Ascending aorta (tissue), 2 donors: ENCODE measurements at places on chromosomes 1 and 21.
A peak's percentile ranks its signal among the peaks of the same experiment; 100 is the strongest.

DNA sequence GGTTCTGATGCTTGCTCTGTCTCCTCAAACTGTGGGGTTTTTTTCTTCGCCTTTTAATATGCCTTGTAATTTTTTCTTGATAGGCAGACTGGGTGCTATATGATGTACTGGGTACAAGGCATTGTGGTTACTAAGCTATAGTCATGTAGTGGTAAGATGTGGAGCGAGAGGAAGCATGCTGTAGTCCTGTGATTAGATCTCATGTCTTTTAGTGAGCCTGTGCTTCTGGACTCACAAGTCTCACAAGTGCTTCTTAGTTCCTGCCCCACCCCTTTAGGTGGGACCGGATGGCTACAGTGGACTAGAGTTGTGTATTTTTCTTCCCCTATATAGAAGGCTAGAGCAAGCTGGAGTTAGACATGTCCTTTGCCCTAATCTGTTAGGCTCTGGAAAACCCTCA, 178.7 kb downstream of the DNM3 start:
- no peak for DNase-seq
- no peaks in the 10 kb centered on the region for H3K36me3 ChIP-seq
- no peak overlapping the region for H3K4me3 ChIP-seq
- H3K4me1 ChIP-seq, result no peaks in the 10 kb centered on the region
- H3K27ac ChIP-seq, result no peak overlapping the region

GRCh38 chr1:2088458-2088857, 38.2 kb downstream of the PRKCZ start:
- H3K27me3 ChIP-seq, result no peaks in the 10 kb centered on the region
- H3K4me1 ChIP-seq, result no peaks in the 10 kb centered on the region
- no peak for DNase-seq
- H3K4me3 ChIP-seq, result no peak overlapping the region
- no peak overlapping the region for H3K27ac ChIP-seq

DNA sequence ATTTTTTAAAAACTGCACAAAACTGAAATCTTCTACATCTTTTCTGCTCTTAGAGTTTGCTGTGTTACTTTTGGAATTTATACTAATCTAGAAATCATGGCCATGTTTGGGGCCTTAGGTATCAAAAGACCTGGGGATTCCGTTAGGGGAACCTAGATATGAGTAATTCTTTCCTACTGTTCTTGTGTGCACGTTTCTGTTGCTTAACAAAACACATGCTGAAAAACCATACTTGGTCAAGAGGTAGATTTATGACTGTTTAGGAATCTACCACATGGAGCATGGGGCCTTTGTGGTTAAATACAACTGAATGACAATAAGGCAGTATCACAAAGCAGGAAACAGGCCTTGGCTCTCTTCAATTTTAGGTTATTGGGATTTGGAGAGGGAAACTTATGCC, 291.9 kb upstream of the USP25 start:
- no peaks in the 10 kb centered on the region for H3K4me1 ChIP-seq
- no peak overlapping the region for H3K27ac ChIP-seq
- no peaks in the 10 kb centered on the region for H3K36me3 ChIP-seq
- DNase-seq, result no peak
- H3K4me3 ChIP-seq, result no peak overlapping the region
- H3K27me3 ChIP-seq, result no peaks in the 10 kb centered on the region

DNA sequence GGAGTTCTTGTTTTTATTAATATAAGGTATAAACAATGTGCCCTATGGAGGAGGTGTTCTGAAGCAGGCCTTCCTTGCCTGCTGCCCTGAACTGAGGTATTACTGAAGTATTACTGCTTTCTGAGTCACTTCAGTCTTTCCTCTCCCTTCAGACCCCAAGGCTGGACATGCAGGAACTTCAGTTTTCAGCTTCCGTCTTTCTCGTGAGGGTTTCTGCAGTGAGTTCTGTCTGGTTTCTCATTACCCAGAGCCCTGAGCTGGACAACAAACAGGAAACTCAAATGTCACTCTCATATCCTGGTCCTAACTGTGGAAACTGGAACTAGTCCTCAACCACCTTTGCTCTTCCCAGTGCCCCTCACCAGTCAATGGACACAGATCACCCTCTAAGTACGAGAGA, 46.8 kb downstream of the ELAVL4 start:
- H3K27me3 ChIP-seq, result no peaks in the 10 kb centered on the region
- no peaks in the 10 kb centered on the region for H3K4me1 ChIP-seq
- no peak overlapping the region for H3K27ac ChIP-seq
- H3K36me3 ChIP-seq, result no peaks in the 10 kb centered on the region

GRCh38 chr21:32325706-32326105, 27.1 kb downstream of the MRAP start:
- H3K4me1 ChIP-seq, result peaks cover 20% of the 10 kb centered on the region
- H3K27ac ChIP-seq, result no peak overlapping the region
- no peaks in the 10 kb centered on the region for H3K27me3 ChIP-seq
- H3K36me3 ChIP-seq, result peaks cover 63% of the 10 kb centered on the region
- DNase-seq, result no peak

DNA sequence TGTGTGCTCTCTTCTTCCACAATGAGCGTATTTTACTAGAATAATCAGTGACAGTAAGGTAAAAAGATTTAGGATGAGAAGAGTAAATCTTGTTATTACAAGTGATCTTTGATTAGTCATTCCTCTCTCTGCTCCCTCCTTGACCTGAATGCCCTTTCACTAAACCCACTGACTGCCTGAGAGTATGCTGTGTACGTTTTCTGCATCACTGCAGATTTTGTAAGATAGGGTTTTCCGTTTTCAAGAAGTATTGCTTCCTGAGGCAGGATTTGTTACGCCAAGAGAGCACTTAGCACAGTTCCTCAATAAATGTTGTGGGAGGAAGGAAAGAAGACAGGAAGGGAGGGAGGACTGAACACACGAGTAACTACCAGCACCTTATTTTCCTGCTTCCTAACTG, 7.7 kb upstream of the LAMB3 start:
- no peaks in the 10 kb centered on the region for H3K36me3 ChIP-seq
- no peaks in the 10 kb centered on the region for H3K4me1 ChIP-seq
- H3K27ac ChIP-seq, result no peak overlapping the region
- no peaks in the 10 kb centered on the region for H3K27me3 ChIP-seq
- DNase-seq, result no peak
- no peak overlapping the region for H3K4me3 ChIP-seq

DNA sequence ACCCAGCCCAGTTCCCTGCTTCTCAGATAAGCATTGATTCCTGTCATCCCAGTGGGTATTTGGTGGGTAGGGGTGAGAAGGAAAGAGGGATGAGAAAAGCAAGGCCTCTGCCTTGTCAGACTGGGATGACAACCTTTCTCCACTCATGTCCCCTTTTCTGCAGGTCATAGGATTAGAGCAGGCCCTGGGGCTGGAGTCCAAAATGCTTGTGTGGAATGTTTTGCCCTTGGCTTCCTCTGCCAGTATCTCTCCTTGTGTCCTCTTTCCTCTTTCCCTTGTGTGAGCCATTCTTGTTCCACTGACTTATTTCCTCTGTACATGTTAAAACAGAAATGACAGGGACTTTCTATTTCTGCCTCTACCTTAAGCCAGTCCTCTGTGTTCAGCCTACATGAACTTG, 4.1 kb downstream of the ATP2B4 start:
- H3K4me1 ChIP-seq, result peaks cover 29% of the 10 kb centered on the region
- H3K36me3 ChIP-seq, result no peaks in the 10 kb centered on the region
- H3K4me3 ChIP-seq, result peak overlapping the region; percentile 72
- no peak for DNase-seq

DNA sequence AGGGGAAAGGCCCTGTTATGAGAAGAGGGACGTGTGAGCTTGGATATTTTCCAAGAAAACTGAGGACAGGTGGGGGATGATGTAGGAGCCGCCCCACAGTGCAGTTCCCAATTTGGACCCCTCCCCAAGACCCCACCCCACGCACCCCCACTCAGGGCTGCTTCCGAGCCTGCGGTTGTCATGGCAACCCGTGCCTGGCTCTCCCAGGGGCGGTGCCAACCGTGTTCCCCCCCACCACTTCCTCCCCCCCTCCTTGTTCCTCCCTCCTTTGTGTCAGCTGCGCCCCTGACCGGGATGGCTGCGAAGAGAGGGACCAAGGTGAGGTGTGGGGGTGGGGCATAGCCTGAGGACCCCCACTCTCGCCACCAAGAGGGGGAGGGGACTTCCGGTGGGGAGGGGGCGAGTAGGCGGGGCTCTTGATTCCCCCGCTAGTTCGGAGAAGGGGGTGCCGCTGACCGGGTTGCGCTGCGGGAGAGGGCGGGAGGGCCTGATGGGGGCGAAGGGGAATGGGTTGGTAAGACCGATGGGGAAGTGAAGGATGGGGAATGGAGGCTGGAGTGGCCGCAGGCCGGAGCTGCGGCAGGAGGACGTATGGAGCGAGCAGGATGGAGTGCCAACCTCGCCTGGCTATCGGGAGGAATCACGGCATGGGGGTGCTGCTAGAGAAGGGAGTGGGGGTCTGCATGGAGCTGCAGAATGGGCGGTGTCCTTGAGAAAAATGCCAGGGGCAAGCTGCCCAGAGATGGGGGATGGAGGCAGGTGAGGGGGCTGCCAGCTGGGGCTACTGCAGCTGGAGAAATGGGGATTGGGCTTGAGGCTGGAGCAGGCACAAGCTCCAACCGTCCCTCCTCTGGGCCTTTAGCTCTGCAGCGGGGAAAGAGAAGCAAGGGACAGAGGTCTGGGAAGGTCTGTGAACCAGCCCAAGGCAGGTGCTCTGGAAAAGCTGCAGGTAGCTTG, 953 bp downstream of the TRIM46 start:
- DNase-seq, result peak; percentile 72
- H3K4me3 ChIP-seq, result peak overlapping the region; percentile 84
- peaks cover 2% of the 10 kb centered on the region for H3K36me3 ChIP-seq
- peaks cover 10% of the 10 kb centered on the region for H3K4me1 ChIP-seq
- H3K27me3 ChIP-seq, result no peaks in the 10 kb centered on the region
- H3K27ac ChIP-seq, result no peak overlapping the region

GRCh38 chr1:19398309-19398760, 86.2 kb downstream of the SLC66A1 start:
- peaks cover 31% of the 10 kb centered on the region for H3K4me1 ChIP-seq
- DNase-seq, result no peak
- no peak overlapping the region for H3K4me3 ChIP-seq
- no peaks in the 10 kb centered on the region for H3K27me3 ChIP-seq

- peaks cover 16% of the 10 kb centered on the region for H3K4me1 ChIP-seq
- H3K27me3 ChIP-seq, result no peaks in the 10 kb centered on the region
- H3K36me3 ChIP-seq, result no peaks in the 10 kb centered on the region
- H3K27ac ChIP-seq, result peak overlapping the region; percentile 63
Observed at GRCh38 chr1:172382990-172383389, 37.5 kb upstream of the C1orf105 start.

DNA sequence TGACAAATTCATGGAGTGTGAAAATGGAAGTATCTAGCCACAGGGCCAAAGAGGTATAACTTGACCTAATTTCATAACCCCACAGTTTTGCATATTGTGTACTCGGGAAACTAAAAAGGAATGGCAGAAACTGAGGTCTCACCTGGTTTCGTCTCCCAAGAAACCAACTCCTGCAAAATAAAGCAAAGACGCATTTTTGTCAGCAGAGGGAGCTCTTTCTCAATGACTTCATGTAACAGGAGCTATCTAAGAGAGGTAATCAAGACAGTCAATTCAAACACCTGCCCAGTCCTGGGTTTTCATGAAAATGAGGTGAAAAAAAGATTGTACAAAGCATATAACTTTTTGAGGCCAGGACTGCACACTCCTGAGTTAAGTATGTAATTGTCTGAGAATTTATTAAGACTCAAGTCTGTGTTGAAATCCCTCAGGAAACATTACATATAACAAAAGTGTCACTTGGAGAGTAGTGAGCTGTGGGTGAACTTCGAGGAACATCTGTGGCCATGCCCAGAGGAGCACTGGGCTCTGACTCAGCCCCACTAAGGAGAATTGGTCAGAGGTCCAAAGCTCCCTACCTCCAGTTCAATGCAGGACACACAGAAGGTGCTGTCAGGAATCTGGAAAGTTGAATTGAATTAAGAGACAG, 17.6 kb downstream of the FCRL4 start:
- H3K4me1 ChIP-seq, result no peaks in the 10 kb centered on the region
- H3K36me3 ChIP-seq, result no peaks in the 10 kb centered on the region
- DNase-seq, result no peak
- H3K27ac ChIP-seq, result no peak overlapping the region
- H3K4me3 ChIP-seq, result no peak overlapping the region

GRCh38 chr1:178353524-178353923, 143.2 kb downstream of the CLEC20A start:
- DNase-seq, result no peak
- no peak overlapping the region for H3K27ac ChIP-seq
- H3K36me3 ChIP-seq, result no peaks in the 10 kb centered on the region
- H3K4me1 ChIP-seq, result no peaks in the 10 kb centered on the region

- no peak overlapping the region for H3K27ac ChIP-seq
- no peaks in the 10 kb centered on the region for H3K4me1 ChIP-seq
- H3K4me3 ChIP-seq, result no peak overlapping the region
Observed at GRCh38 chr1:198660341-198661261, 21.8 kb downstream of the PTPRC start.

GRCh38 chr1:86478416-86479156, 9.9 kb downstream of the CLCA1 start:
- no peak overlapping the region for H3K4me3 ChIP-seq
- H3K27me3 ChIP-seq, result no peaks in the 10 kb centered on the region
- H3K4me1 ChIP-seq, result no peaks in the 10 kb centered on the region
- DNase-seq, result no peak
- H3K27ac ChIP-seq, result no peak overlapping the region

DNA sequence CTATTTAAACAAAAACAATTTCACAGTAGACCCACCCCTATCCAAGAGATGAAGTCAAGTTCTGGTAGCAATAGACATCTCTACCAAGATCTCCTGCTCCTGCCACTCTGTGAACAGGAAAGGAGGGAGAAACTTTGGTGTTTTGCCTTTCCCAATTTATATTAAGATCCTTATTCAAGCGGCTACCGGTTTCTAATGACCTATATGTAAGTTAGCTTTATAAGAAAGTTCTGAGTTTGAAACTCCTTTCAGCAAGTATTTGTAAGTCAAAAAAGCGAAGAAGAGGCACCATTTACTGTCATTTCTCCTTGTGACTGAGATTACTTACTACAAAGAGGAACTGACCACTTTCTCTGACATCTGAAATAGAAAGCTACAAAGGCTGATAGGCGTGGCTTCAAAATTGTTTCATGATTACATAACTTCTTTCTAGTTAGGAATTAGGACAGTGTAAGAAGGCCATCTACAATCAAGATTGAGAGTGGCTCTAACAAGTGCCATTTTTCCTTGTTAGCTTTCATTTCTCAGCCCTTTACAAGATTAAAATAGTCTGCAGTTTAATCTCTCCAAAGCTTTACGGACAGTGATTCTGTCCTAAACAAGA, at the start of gene MNDA:
MNDA (plus strand) TSS at position 448 of the 604 bp plus-strand sequence. CDS start 10,803 bp downstream, outside the sequence.
- no peak for DNase-seq
- H3K4me1 ChIP-seq, result no peaks in the 10 kb centered on the region
- no peak within 1 kb of the TSS for H3K27ac ChIP-seq
- H3K27me3 ChIP-seq, result no peaks in the 10 kb centered on the region
- no peaks in the 10 kb centered on the region for H3K36me3 ChIP-seq
